ENCODE measurements at places on chromosomes 7 and 10. TPM values are rescaled to one million over a fixed set of nuclear protein-coding genes. Genes with fewer than 3 reads are reported as not detected.

Gene EBF3
- not detected for polyA plus RNA-seq

Gene HOGA1
- 7.6 TPM for polyA plus RNA-seq

Gene PTF1A
- not detected for polyA plus RNA-seq

Gene HTR7
- 0.09 TPM for polyA plus RNA-seq

Gene FAM204A
- polyA plus RNA-seq, result 8.4 TPM

All from HepG2 (cell line).